ENCODE measurements at places on chromosomes 7 and 10.

GRCh38 chr7:31603046-31603445 is 84.0 kb upstream of the PPP1R17 start:
- DNase-seq, result no peak

DNA sequence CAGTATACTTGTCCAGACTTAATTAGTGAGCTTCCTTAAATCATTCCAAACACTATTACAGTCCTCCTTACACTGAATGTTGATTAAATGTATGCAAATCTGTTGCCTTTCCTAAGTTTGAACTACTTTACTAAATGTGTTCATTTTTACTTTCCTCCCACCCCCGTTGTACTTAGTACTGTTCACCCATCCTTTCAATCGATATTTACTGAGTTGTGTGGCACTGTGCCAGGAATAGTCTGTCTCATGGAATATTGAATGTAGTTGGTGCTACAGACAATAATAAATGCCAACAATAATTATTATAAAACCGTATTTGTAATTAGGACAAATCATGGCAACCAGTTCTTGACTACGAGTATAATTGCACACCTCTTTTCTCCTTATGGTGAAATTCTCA is 335.7 kb downstream of the GPR37 start:
- no peak for DNase-seq

GRCh38 chr10:95964756-95965155 is 57.0 kb downstream of the CC2D2B start:
- DNase-seq, result peak; percentile 1

DNA sequence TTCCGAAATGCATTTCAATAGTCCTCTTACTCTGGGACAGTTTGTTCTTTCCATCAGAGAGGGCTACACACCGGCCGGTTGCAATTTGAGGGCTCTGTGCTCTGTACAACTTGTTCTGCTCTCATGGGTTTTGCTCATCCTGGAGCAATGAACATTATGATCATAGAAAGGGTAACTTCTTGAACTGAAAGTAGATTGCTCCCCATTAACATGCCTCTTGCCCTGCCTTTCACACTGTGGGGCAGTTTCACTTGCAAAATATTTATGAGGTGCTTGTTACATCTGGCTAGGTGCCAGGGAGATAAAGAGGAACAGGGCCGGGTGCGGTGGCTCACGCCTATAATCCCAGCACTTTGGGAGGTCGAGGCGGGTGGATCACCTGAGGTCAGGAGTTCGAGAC is 97.3 kb upstream of the MPP7 start:
- no peak for DNase-seq

DNA sequence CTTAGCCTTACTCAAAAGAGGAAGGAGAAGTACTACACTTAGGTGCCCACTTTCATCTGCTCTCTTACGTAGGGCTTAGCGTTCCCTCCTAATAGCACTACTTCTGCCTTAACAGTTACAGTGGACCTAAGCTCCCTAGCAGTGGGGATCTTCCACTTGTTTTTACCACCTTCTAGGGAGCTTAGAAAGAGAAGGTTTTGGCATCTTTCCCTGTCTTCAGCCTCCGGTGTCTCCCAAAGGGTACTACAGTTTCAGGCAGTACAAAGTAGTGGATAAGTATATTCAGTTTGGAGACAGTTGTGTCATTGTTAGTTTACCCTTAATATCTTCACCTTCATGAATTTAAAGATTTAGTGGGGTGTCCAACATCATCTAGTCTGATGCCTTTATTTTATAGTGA is 14.6 kb downstream of the CHRM2 start:
- DNase-seq, result no peak

GRCh38 chr10:15363031-15363430 is 8.1 kb downstream of the FAM171A1 start:
- no peak for DNase-seq

DNA sequence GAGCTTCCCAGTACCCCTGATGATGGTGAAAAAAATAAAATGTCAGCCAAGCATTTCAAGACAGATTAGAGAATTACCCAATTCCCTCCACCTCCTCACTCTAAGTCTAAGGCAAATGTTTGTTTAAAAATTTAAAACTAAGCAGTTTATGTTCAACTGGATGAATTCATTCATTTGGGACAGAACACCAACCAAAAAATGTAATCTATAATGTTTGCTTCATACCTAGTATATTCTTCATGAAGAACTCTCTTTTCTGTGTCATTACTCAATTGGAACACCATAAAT is 325.7 kb upstream of the BMPER start:
- no peak for DNase-seq

- no peak for DNase-seq
Measured at GRCh38 chr10:119539359-119539825, 3.1 kb downstream of the RGS10 start.

DNA sequence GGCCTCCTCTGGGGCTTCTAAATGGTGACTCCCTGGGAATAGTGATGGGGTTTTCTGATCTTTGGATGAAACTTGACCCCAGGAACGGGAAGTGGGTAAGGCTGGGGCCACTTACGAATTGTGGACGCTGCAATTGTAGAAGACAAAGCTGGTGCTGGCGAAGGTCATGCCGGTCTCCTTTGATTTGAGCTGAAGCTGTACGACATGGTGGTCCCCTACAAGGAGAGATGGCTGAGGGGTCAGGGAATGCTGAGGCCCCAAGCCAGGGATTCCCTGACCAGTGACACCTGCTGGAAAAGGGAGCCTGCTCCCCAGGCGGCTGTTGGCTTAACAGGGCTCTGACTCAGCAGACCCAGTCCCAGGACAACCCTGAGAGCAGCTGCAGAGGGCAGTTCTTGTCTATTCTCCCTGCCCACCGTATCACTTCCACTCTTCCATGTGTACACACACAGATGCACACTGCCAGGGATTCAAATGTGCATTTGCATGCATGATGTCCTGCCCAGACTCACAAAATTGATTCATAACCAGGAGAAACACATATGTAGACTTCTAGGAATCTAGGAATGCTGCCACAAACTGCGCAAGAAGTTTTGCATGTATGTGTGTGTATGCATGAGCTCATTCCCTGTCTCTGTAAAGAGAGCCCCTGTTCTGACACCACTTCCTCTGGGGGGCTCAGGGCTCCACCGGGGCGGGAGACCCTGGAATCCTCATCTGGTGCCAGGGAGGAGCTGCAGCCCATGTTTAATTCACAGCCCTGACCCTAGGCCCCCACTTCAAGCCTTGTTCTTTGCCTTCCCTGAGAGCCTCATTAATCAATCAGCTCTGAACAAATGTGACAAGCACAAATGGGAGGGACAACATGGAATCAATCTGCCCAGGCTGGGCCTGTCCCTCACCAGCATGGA is 350.0 kb downstream of the PLXNA4 start:
- DNase-seq, result peak; percentile 40

- DNase-seq, result no peak
Measured at GRCh38 chr10:15472008-15472407, 100.9 kb upstream of the FAM171A1 start.

DNA sequence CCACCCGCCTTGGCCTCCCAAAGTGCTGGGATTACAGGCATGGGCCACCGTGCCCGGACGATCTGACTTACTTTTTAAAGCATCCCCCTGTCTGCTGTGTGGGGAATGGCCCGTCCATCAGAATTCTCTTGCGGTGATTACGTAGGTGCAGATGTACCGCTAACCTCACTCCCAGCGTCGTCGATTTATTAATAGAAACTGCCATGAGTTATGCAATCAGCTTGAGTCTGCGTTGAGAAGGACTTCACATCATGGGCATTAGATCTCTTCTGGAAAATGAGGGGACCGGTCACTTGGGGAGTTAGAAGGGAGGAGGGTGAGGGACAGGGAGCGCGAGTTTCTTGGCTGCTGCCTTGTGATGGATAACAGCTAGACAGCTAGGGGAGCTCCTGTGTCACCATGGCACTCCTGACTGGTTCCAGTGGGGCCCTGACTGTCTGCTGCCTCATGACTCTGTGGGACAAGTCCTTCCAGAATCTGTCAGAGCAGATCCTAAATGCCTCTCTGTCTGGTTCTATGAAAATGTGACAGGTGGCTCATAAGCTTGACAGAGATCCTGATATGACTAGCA is 35.2 kb downstream of the POR start:
- DNase-seq, result no peak

DNA sequence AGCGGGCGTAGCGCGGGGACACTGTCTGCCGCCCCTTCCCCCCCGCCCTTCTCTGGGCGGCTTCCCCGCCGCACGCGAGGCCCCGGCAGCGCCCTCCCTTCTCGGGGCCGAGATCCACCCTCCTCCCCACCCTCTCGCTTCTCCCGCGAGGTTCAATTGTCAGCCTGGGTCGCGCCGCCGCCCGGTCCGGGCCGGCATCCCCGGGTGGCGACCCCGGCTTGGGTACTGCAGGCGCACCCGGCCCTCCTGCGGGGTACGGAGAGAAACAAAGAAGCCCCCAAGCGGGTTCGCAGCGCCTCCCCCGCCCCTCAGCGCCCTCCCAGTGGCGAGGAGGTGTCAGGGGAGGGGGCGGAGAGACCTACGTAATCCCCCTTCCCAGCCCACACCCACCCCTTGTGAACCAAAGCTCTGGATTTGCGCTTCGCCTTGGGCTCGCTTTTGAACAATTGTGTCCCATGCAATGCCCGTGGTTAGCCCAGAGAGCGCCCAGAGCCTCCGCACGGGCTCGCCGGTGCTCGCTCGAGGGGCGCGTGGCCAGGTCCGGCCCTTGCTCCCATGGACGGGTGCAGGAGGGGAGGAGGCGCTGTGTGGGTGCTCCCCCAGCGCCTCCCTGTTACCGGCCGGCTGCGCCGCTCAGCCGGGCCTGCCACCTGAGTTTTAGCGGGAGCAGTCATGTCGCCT is 634 bp downstream of the HECW1 start:
- DNase-seq, result peak; percentile 78

- no peak for DNase-seq
Measured at GRCh38 chr10:132904181-132904813, 38.1 kb downstream of the CFAP46 start.

DNA sequence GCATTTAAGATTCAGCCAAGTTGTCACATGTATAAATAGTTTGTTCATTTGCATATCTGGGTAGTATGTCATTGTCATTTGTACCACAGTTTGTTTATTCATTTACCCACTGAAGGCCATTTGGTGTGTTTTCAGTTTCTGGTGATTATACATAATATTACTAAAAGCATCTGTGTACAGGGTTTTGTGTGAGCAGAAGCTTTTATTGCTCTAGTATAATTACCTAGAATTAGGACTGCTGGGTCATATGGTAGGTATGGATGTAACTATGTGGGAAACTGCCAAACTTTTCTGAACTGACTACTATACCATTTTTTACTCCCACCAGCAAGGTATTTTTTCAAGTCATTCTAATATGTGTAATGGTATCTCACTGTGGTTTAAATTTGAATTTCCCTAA is 584.0 kb upstream of the GHITM start:
- DNase-seq, result no peak

DNA sequence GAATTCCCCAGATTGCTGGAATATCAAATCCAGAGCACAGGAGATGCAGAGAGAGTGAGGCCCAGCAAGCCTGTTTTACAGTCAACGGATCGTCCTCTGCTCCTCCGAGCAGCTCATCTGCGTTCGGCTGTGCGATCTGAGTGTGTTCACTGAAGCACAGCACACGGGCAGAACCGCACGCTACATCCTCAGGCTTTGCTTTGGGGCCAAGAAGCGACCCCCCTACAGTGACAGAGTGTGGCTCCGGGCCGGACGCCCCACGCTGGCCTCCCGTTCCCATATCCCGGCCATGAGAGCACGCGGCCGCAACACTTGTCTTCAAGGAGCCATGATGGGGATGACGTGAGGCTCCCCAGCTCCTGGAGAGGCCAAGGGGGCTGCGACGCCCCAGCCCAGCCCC is 431.4 kb downstream of the DNAJB6 start:
- no peak for DNase-seq

GRCh38 chr10:97898429-97898828 is 48.8 kb downstream of the GOLGA7B start:
- no peak for DNase-seq

- peak; percentile 72 for DNase-seq
Measured at GRCh38 chr7:98870121-98870651, 372 bp upstream of the TMEM130 start.

- DNase-seq, result no peak
Measured at GRCh38 chr10:31961277-31962074, 32.8 kb upstream of the ARHGAP12 start.

DNA sequence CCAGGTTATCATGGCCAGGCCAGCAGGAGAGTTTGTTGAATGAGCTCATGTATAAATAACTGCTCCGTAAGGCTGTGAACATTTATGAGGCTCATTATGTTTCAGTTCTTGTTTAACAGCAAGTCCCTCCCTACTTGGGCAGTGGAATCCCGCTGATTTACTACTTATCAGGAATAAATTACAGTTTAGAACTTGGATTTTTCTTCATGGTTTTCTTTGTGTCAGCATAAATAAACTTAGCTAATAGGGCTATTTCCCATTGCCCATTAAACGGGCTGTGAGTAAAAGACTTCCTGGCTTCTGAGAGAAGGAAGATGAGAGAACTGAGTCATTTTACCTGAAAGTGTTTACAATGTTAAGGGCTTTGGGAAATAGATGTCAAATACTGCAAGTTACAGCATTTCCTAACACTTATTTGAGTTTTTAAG is 701.6 kb upstream of the ANKRD30A start:
- DNase-seq, result no peak

DNA sequence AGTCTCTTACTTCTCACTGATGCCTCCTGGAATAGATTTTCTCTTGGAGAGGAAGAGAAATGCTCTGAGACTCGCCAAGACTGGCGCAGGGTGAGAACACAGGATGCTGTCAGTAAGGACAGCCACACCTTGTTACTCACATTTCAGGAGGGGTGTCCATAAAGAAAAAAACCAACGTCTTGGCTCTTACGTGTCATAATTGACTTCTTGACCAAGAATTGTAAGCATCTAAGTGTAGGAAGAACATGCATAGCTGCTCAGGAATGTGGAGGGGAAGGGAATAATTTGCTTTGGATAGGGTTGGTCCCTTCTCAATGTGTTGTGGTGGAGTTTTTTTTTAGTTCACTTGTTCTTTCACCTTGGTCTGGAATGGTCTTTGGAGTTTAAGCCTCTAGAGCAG is 43.8 kb upstream of the ZNF438 start:
- peak; percentile 85 for DNase-seq

GRCh38 chr10:96692427-96692826 is 27.9 kb downstream of the PIK3AP1 start:
- DNase-seq, result no peak

DNA sequence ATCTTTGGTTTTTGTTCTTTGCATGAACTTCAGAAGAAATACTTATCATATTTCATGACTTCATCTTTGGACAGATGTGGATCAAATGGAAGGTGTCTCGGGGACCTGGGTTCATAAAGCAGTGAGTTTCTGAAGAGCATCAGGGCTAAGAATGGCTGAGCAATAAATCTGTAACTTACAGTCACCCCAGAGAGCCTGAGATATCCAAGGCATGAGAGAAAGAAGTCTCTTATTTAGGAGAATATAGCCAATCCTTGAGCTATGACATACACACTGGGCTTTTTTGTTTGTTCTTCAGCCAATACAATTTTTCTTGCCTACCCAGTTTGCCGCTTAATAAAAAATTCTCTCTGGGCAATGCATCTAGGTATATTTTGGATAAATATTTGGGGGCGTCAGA is 252.6 kb upstream of the INHBA start:
- peak; percentile 68 for DNase-seq
